ENCODE measurements at places on chromosomes 11 and 22.
A peak's percentile ranks its signal among the peaks of the same experiment; 100 is the strongest.

DNA sequence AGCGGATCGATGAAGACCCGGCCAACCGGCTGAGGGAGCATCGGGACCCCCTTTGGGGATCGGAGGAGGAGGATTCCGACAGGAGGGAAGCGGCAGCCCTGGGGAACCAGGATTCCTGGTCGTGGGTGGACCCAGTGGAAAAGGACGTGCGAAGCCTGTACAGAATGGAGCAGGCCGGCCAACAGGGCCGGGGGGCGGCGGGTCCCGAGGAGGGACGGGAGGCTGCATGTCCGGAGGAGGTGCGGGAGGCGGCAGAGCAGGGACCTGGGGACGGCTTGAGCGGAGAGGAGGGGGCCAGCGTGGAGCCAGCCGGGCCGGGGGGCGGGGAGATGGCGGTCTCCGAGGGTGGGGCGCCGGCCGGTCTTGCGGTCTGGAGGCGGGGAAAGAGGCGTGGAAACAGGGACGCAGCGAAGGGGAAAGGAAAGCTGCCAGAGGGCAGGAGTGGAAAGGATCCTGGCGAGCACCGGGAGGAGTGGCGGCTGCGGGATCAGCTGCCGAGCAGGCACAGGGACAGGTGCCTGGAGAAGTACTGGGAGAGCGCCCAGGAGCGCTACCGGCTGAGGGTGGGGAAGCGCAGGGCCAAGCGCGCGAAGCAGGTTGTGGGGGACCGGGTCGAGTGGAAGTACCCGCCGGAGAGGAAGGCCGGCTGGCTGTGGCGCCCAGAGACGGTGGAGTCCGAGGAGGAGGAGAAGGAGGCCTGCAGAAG lies at the start of gene ANO5:
ANO5 (plus strand) TSS at position 444 of the 706 bp plus-strand sequence. CDS start 408 bp downstream, outside the sequence.
- H3K4me3 ChIP-seq = peak within 1 kb of the TSS; percentile 72
- H3K4me1 ChIP-seq = 0 out of 2 replicates have a peak, but pooled peaks cover under 1% of the 10 kb centered on the region
- H3K36me3 ChIP-seq = no peaks in the 10 kb centered on the region
- peaks cover under 1% of the 10 kb centered on the region for H3K27me3 ChIP-seq
- peak; percentile 41 for DNase-seq

- H3K27ac ChIP-seq = no peak overlapping the region
- no peak overlapping the region for H3K4me3 ChIP-seq
- H3K4me1 ChIP-seq = no peaks in the 10 kb centered on the region
These were observed 17.1 kb upstream of the TMPRSS13 start for GRCh38 chr11:117946156-117946841.

- no peaks in the 10 kb centered on the region for H3K36me3 ChIP-seq
- no peak overlapping the region for H3K27ac ChIP-seq
- H3K27me3 ChIP-seq = no peaks in the 10 kb centered on the region
- no peaks in the 10 kb centered on the region for H3K4me1 ChIP-seq
These were observed 259.2 kb upstream of the ANO3 start for GRCh38 chr11:26072614-26073153.

GRCh38 chr11:27812341-27812740 lies 112.1 kb upstream of the BDNF start:
- H3K4me3 ChIP-seq = no peak overlapping the region
- H3K27ac ChIP-seq = no peak overlapping the region
- no peaks in the 10 kb centered on the region for H3K4me1 ChIP-seq
- no peaks in the 10 kb centered on the region for H3K36me3 ChIP-seq
- no peaks in the 10 kb centered on the region for H3K27me3 ChIP-seq
- DNase-seq = no peak

DNA sequence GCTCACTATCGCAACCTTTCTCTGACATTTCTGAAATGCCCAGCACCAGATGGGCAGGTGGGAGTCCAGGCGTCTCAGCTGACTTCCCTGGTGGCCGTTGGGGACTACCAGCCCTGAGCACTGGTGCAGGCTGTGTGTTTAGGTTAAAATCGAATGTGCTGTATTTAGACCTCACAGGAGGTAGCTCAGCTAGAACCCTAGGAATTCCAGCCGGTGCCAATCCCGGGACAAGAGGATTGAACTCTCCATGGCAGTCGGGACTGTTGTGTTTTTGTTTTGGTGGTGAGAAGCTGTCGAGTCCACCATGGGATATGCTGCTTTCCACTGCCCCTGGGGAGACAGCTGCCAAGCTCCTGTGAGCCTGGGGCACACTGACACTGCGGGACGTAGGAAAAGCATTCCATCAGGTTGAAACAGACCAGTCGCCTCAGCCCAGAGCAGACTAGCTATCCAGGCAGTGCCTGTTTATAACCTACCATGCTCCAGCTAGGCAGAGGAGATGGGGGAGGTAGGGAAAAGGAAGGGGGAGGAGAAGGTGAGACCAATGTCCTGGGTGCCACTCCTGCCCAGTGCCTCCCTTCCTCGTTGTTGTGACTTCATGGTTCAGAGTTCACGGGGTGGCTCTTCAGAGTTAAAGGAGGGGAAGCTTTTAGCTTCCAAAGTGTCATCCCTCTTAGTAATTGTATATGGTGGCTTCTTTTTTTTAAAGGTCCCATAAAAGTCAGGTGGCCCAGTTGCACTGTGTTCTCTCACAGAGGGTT lies 53.0 kb downstream of the MICAL2 start:
- H3K27ac ChIP-seq = no peak overlapping the region
- no peak for DNase-seq
- H3K36me3 ChIP-seq = no peaks in the 10 kb centered on the region
- 0 out of 2 replicates have a peak, but pooled peaks cover 1% of the 10 kb centered on the region for H3K4me1 ChIP-seq
- no peak overlapping the region for H3K4me3 ChIP-seq

DNA sequence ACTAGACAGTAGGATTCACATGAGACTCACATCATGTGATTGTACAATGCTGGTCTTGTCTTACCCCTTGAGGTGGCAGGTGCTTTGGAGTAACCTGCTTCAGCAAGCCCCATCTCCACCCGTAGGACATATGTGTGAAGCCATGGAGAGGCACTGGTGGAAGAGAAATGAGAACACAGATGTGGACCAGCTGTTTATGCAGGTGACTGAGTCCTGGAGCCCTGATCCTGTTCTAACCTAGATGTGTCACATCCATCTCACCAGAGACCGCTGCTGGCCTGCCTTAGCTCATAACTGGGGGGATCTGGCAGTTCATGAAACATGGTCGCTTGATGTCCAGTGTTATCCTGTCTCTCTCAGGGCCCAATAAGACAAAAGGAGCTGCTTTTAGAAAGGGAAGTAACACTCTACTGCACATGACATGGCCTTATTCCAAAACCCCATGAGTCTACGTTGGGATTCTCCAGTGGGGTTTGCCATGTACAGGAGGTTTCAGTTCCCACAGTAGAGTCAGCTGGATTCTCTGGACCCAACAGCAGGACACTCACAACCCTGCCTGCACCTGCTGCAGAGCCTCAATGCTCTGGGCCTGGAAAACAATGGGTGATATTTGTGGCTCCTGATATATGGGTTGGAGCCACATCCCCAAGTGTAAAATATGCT lies 62.0 kb downstream of the GGTLC2 start:
- peaks cover 8% of the 10 kb centered on the region for H3K27me3 ChIP-seq
- no peak for DNase-seq
- no peaks in the 10 kb centered on the region for H3K36me3 ChIP-seq
- no peaks in the 10 kb centered on the region for H3K4me1 ChIP-seq

GRCh38 chr11:15624701-15625100 lies 510.0 kb downstream of the INSC start:
- DNase-seq = no peak
- H3K4me1 ChIP-seq = no peaks in the 10 kb centered on the region
- H3K27me3 ChIP-seq = no peaks in the 10 kb centered on the region
- H3K27ac ChIP-seq = no peak overlapping the region
- H3K36me3 ChIP-seq = no peaks in the 10 kb centered on the region

GRCh38 chr22:23376256-23376655 lies 195.9 kb downstream of the BCR start:
- peaks cover 2% of the 10 kb centered on the region for H3K27me3 ChIP-seq
- no peak overlapping the region for H3K4me3 ChIP-seq
- no peak overlapping the region for H3K27ac ChIP-seq
- H3K4me1 ChIP-seq = no peaks in the 10 kb centered on the region

DNA sequence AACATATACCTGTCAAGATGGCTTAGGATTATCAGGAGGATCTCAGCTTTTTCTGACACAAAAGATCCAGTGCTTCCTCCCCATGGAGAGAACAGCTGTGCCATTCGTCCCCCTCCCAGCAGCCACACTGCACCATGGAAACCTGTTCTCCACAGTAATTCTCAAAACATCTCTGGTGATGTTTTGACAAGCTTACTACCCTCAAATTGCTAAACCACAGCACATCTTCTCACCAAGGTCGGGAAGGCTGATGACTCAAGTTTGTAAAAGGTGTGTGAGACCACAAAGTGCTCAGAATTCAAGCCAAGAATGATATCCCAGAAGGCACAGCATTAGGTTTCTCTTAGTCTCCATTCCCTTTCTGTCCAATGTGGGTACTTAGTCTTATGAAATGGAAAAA lies 3.9 kb upstream of the RAB38 start:
- no peak overlapping the region for H3K27ac ChIP-seq
- DNase-seq = no peak
- no peak overlapping the region for H3K4me3 ChIP-seq
- no peaks in the 10 kb centered on the region for H3K36me3 ChIP-seq
- H3K27me3 ChIP-seq = no peaks in the 10 kb centered on the region
- H3K4me1 ChIP-seq = peaks cover 2% of the 10 kb centered on the region

- H3K27me3 ChIP-seq = no peaks in the 10 kb centered on the region
- DNase-seq = no peak
- no peaks in the 10 kb centered on the region for H3K4me1 ChIP-seq
- H3K36me3 ChIP-seq = no peaks in the 10 kb centered on the region
These were observed 831.2 kb downstream of the METTL15 start for GRCh38 chr11:28939381-28939780.

- H3K27ac ChIP-seq = no peak overlapping the region
- no peaks in the 10 kb centered on the region for H3K27me3 ChIP-seq
- H3K4me3 ChIP-seq = no peak overlapping the region
- DNase-seq = no peak
- no peaks in the 10 kb centered on the region for H3K4me1 ChIP-seq
- no peaks in the 10 kb centered on the region for H3K36me3 ChIP-seq
These were observed 46.4 kb upstream of the HORMAD2 start for GRCh38 chr22:30033901-30034300.

DNA sequence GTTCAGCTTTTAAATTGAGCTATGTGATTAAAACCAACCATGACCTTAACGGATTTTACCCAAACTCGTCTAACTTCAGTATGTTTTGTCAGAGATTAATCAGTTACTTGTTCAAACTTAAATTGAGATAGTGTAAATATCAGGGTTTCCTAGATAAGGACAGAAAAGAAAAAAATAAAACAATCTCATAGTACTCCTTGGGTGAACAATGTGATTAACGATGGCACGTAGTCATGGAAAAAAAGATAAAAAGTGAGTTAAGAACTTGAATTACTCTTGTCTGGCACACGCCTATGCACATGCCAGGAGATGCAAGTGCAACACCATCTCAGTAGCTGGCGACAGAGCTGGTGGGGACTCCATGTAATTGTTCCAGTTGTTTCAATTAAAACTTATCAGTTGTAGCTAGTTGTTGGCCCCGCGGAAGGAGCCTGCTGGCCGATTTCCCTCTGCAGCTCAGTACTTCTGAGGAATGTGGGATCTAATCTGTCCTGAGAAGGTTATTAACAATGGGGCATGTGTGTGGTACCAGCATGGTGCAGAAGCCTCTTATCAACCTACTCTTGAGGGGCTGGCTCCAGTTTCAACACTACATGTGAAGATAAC lies 3.0 kb downstream of the RASSF10 start:
- peaks cover 17% of the 10 kb centered on the region for H3K27me3 ChIP-seq
- H3K4me1 ChIP-seq = peaks cover 4% of the 10 kb centered on the region
- DNase-seq = no peak

GRCh38 chr22:42283278-42284201 lies 13.1 kb upstream of the TCF20 start:
- peaks cover 3% of the 10 kb centered on the region for H3K4me1 ChIP-seq
- H3K27me3 ChIP-seq = peaks cover 15% of the 10 kb centered on the region
- DNase-seq = no peak
- H3K36me3 ChIP-seq = no peaks in the 10 kb centered on the region

- H3K4me3 ChIP-seq = no peak overlapping the region
- DNase-seq = no peak
- no peaks in the 10 kb centered on the region for H3K36me3 ChIP-seq
- no peaks in the 10 kb centered on the region for H3K4me1 ChIP-seq
- no peak overlapping the region for H3K27ac ChIP-seq
- H3K27me3 ChIP-seq = no peaks in the 10 kb centered on the region
These were observed 211.4 kb downstream of the AASDHPPT start for GRCh38 chr11:106288822-106289387.

GRCh38 chr11:79623375-79623774 lies 182.5 kb upstream of the TENM4 start:
- H3K27ac ChIP-seq = no peak overlapping the region
- no peaks in the 10 kb centered on the region for H3K36me3 ChIP-seq
- DNase-seq = no peak
- H3K4me1 ChIP-seq = no peaks in the 10 kb centered on the region
- no peak overlapping the region for H3K4me3 ChIP-seq
- H3K27me3 ChIP-seq = no peaks in the 10 kb centered on the region

GRCh38 chr11:76649851-76650372 lies 20.6 kb downstream of the LRRC32 start:
- H3K36me3 ChIP-seq = no peaks in the 10 kb centered on the region
- no peaks in the 10 kb centered on the region for H3K27me3 ChIP-seq
- DNase-seq = no peak

GRCh38 chr22:48752451-48753380 lies 1075.0 kb downstream of the BRD1 start:
- no peaks in the 10 kb centered on the region for H3K4me1 ChIP-seq
- no peaks in the 10 kb centered on the region for H3K36me3 ChIP-seq
- H3K4me3 ChIP-seq = no peak overlapping the region
- DNase-seq = no peak
- no peak overlapping the region for H3K27ac ChIP-seq
- no peaks in the 10 kb centered on the region for H3K27me3 ChIP-seq

DNA sequence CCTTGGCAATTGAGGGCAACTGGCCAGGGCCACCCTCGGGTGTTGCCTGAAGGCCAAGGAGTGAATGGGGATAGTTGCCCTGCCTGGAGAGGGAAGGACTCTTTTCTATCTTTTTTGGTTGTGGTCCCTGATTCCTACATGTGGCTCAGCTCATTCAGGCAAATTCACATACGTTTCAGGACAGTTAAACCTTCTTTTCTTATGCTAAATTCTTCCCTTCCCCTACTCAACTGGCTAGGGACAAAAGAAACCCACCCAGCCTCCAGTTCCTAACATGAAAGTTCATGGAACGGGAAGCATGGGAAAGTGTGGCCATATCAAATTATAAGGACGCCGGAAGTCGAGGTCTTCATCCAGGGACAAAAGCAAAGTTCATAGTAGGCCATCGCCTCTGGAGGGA lies 26.3 kb upstream of the APLNR start:
- no peaks in the 10 kb centered on the region for H3K27me3 ChIP-seq
- peak; percentile 27 for DNase-seq

DNA sequence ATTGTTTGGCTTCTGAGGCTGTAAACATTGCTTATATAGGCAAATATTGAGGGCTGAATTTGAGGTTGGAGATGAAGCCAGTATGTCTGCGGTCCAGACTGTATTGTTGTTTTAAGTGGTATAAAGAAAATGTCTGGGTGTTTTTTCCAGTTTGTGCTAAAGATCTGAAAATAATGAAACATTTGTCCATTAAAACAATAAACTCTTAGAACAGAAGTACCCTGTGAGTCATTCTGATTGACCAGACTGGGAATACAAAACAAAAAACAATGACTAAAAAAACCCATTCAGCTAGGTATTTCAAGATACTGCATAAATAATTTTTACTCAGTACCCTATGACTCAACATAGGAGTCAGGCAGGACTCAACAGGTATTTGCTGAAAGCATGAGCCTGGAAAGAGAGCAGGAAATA lies 20.4 kb downstream of the ALKBH8 start:
- no peak for DNase-seq
- no peaks in the 10 kb centered on the region for H3K27me3 ChIP-seq
- no peaks in the 10 kb centered on the region for H3K4me1 ChIP-seq

Measured in iPS DF 6.9 (cell line).